ENCODE measurements at places on chromosomes 11 and 22.

DNA sequence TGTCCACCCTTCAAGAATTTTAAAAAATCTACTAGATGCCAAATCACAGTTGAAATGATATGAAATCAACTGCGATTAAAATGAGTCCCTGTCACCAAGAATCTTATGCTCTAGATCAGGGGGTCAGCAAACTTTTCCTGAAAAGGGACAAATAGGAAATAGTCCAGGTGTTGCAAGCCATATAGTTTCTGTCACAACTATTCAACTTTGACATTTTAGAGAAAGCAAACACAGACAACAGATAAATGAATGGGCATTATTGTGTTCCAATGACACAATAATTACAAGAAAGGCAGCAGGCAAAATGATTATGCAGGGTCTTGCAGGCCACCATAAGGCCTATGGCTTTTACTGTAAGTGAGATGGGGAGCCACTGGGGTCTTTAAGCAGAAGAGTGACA, 58.6 kb downstream of the IMMP1L start:
- DNase-seq = no peak

DNA sequence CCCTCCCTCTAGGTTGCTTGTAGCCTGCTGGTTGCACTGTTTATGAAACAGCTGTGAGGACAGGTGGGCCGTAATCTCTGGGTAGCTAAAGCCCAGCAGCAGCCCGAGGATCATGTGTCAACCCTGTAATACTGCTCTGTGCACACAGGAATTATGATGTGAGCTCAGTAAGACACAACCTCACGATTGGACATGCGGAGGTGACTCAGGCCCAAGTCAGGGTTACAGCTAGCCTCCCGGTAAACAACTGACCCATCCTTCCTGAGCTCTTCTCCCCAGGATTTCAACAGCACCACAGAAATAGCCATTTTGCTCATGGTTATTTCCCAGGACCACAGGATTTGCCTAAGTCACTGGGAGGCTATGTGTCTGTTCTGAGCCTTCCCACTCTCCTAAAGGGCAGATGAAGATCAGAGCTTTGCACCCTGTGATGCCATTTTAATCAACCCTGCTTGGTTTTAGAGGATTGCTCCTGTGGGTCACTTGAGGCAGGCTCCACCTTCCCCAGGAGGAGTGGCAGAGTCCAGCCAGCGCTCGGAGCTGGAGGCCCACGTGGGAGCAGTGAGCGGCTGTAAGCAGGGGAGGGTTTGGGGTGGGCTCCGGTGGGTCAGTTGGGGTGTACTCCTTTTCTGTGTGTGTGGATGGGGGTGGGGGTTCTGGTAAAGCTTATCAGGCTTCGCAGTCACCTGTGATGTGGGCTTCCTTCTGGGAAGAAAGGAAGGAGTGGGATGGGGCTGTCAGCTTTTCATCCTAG, at the start of gene AMPD3:
Gene AMPD3 (plus strand): TSS at position 387 of the 754 bp plus-strand sequence. CDS start 6,256 bp downstream, outside the sequence.
- DNase-seq = peak; percentile 42

GRCh38 chr11:110356762-110357671, 60.6 kb upstream of the RDX start:
- no peak for DNase-seq

GRCh38 chr22:42217752-42218280, 52.6 kb downstream of the TCF20 start:
- no peak for DNase-seq

GRCh38 chr22:26927821-26928220, 270.4 kb downstream of the MIAT start:
- no peak for DNase-seq

- DNase-seq = no peak
These were observed 55.2 kb upstream of the SYT13 start for GRCh38 chr11:45341372-45341771.

GRCh38 chr11:65625628-65626342, 10.2 kb downstream of the PCNX3 start:
- DNase-seq = peak; percentile 61

- no peak for DNase-seq
These were observed 9.8 kb downstream of the POU2AF3 start for GRCh38 chr11:111308140-111308539.

GRCh38 chr22:35617137-35617755, at the start of gene MB:
Gene MB, minus strand, starts transcription at chr22:35617329. Its CDS starts 72 bp downstream, at chr22:35617257.
- DNase-seq = no peak

- DNase-seq = no peak
These were observed 52.3 kb upstream of the OR5P2 start for GRCh38 chr11:7849018-7849417.

DNA sequence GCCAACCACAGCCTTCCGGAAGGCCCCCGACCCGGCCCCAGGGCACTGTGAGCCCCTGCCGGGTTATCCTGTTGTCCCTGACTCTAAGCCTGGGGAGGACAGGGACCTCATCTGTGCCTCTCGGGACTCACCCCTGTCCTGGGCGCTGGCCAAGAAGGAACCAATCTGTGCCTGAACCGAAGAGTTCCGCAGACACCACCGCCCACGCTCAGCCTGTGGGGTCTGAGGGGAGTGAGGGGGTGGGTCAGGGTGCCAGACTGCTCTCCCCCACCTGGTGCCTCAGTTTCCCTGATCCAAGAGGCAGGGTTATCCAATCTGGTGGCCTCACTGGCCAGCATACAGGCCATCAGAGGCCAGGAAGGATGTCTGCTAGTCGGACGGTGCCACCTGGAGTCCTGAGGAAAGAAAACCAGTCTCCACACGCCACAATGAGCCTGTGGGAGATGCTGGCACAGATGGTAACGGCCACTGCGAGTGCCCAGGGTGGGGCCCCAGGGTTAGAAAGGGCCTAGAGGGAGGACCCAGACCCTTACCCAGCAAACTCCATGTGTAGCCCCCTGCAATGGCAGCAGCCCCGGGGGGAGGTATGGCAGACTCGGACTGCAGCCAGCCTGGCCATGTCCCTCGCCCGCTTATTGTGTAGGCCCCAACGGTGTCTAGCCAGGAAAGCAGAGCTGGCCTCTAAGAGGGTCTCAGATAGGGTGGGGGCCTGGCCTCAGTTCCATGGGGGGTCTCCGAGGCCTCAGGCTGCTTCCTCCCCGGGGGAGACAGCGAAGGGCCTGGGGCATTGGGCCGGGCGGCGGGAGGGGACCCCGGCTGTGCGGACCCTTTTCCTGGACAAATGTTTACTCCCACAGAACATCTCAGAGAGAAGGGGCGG, 827 bp upstream of the TNNT3 start:
- no peak for DNase-seq

GRCh38 chr22:23155831-23156230, 10.6 kb downstream of the RAB36 start:
- no peak for DNase-seq

DNA sequence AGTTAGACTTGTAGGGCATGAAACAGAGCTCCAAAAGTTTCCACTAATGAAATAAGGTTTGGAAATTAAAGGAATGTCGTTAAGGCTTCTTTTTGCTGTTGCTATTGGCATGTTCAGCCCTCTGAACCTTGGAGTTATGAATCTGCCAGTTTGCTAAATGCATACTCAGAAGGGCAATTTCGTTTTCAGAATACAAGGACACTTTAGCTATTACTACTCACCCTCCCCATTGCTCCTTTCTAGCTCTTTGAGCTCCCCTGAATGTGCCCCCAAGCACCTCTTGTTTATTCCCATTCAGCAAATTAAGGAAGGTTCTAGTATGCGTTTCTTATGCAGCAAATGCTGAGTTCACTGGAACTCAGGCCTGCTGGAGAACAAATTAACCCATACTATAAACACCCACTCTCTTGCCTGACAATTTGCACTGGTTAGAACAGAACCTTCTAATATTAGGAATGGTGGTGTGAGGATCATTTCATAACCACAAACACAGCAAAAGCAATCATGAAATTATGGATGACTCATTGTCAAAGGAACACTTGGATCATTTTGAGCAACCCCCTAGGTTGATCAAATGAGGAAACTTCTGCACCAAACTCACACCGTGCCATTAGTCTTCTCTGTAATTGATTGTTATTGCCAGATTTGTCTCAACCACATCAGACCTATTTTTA, 26.2 kb upstream of the LIN7C start:
- DNase-seq = no peak

- peak; percentile 60 for DNase-seq
These were observed 2.8 kb upstream of the TSPO start for GRCh38 chr22:43148581-43148980.

GRCh38 chr22:28188178-28188879, 269.3 kb upstream of the PITPNB start:
- DNase-seq = no peak

- peak; percentile 15 for DNase-seq
These were observed 63.7 kb downstream of the PPFIBP2 start for GRCh38 chr11:7577291-7578190.

DNA sequence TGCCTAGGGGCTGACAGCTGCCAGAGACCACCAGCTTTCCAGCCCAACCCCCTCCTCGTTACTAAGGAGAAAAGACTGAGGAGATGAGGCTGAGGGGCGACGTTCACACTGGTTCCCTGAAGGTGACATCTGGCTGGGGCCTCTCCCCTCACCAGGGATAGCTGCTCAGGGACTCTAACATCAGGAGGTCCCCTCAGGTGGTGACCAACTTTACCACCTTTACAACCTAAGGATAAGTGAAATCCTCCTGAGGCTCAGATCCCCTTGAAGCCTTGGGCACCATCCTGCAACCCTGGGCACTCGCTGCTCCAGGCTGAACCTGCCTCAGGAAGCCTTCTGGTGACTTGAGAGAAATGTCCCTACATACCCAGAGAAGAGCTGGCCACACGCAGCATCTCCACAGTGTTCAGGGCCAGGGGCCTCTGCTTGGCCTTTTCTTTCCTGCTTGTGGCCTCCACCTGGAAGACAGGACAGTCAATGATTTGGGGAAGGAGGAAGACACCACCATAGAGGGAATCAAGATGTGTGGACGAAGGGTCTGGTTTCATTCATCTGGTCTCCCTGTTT, 12.4 kb upstream of the PPM1F start:
- no peak for DNase-seq

- peak; percentile 39 for DNase-seq
These were observed 22.6 kb upstream of the ISX start for GRCh38 chr22:35043252-35043933.

- DNase-seq = peak; percentile 73
These were observed 5.1 kb upstream of the B4GALNT4 start for GRCh38 chr11:363948-364761.

DNA sequence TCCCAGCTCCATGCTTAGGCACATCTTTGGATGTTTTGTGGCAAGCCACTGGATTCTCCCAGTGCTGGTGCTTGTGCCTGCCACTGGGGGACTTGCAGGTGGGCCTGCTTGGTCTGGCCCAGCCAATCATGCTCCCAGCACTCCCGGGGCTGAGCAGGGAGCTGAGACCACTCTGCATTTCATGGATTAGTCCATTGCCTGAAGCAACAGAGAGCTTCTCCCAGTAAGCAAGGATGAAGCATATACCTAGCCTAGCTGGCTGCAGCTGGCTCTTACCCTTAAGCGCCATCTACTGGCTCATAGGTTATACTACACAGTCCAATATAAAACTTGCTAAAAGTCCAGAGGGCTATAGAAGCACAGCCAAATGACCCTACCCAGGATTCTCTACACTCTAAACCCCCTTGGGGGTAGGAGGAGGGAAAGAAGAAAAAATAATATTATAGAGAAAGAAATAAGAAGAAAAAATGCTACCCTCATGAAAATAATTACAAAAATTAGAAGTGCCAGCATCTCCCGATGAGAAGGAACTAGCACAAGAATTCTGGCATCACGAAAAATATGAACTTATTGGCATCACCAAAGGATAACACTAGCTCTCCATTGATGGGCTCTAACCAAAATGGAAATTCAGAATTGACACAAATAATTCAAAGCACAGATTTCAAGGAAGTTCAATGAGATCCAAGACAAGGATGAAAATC, 275.3 kb downstream of the C11orf87 start:
- DNase-seq = peak; percentile 58

DNA sequence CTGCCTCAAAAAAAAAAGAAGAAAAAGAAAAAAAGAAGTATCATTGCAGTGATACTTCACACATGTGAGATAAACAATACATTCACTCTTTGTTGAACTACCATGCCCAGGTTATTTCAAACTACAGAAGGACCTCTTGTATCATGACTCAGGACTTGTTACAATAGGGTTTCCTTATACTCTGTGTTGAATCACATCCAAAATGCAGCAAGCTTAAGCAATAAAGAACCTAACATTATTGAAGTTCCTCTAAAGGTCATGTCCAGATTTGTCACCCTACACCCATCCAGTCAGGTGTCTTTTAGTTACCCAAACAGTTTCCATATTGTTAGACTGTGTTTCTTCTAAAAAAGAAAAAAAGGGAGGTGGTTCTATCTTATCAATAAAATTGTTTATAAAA, 26.9 kb upstream of the ALKBH3 start:
- no peak for DNase-seq

DNA sequence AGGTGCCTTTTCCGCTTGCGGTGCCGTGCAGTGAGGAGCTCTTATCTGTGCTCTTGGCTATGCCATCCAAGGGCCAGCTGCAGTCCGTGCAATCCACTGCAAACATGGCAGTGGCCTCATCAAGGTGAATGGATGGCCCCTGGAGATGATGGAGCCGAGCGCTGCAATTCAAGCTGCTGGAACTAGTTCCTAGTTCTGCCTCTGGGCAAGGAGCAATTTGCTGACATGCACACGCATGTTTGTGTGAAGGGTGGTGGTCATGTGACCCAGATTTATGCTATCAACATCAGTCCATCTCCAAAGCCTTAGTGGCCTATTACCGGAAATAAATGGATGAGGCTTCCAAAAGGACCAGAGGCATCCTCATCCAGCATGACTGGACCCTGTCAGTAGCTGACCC, 3.1 kb upstream of the EHD1 start:
- no peak for DNase-seq

DNA sequence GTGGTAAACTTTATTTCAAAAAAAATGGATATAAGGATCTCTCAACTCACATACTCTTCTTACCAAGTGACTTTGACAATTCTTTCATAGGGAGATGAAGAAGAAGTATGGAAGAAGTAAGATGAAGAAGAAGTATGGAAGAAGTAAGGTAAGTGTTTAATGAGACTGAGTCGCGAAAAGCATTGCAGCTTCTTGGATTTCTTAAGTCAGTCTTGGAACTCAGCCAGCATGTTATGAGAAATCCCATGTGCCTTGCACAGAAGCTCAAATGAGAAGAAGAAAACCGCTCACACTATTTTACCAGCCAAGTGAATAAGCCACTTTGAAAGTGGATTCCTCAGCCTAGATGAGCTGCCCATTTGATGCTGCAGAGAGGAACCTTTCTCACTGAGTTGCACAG, 332.0 kb upstream of the CCDC179 start:
- DNase-seq = no peak

GRCh38 chr22:28015676-28016601, 96.9 kb upstream of the PITPNB start:
- DNase-seq = no peak
